ENCODE measurements at places on chromosomes 5 and 9.
A peak's percentile ranks its signal among the peaks of the same experiment; 100 is the strongest.

GRCh38 chr5:373710-374602 is 52.4 kb downstream of the AHRR start:
- DNase-seq, result peak; percentile 65

GRCh38 chr5:3343911-3344310 is 251.7 kb upstream of the IRX1 start:
- DNase-seq, result no peak

DNA sequence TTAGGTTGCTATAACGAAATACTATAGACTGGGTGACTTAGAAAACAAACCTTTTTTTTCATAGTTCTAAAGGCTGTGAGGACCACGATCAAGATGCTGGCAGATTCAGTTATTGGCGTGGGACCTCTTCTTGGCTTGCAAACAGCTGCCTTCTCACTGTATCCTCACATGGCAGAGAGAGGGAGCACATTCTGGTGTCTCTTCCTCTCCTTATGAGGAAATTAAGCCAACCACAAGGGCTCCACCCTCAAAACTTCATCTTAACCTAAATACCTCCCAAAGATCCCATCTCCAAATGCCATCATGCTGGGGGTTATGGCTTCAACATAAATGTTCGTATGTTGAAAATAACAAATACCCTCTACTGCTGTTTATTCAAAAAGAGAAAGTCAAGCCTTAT is 197.1 kb downstream of the CEMIP2 start:
- no peak for DNase-seq

DNA sequence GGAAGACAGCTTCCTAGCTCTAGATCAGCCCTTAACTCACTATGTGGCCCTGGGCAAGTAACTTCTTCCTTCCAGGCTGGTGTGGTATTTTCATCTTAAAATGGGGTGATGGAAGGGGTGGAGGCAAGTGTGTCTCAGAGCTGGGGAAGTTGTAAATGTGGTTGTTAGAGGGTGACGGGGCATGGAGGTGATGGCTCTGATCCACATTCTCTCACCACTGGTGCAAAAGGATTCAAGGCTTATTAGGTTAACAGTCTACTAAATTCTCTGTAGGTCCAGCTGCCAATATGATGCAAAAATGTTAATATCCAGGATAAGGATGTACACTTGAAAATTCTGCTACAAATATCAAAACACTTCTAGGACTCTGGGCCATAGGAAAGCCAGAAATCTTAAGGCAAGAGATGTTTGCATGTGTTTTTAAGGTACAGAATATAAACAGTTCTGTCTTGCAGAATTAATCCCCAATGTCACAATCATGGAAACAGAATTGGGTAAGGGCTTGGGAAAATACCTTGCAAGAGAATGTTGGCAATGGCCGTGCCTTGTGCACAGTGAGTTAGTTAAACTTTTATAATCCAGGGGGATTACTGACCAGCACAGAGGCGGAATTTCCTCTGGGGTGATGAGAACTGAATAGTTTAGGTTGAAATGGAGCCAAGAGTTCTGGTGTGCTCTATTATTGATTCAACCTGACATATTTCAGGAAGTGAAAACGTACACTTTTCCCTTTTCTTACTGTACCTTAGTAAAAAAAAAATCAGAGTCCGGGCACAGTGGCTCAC is 19.8 kb downstream of the TNFSF15 start:
- no peak for DNase-seq

All from fibroblast of skin of left biceps (primary cell).